ENCODE measurements at places on chromosomes 11 and 22. TPM values are rescaled to one million over a fixed set of nuclear protein-coding genes. Genes with fewer than 3 reads are reported as not detected.

- no peak for DNase-seq
These were observed 142.0 kb upstream of the NTM start for GRCh38 chr11:131228378-131228777.

DNA sequence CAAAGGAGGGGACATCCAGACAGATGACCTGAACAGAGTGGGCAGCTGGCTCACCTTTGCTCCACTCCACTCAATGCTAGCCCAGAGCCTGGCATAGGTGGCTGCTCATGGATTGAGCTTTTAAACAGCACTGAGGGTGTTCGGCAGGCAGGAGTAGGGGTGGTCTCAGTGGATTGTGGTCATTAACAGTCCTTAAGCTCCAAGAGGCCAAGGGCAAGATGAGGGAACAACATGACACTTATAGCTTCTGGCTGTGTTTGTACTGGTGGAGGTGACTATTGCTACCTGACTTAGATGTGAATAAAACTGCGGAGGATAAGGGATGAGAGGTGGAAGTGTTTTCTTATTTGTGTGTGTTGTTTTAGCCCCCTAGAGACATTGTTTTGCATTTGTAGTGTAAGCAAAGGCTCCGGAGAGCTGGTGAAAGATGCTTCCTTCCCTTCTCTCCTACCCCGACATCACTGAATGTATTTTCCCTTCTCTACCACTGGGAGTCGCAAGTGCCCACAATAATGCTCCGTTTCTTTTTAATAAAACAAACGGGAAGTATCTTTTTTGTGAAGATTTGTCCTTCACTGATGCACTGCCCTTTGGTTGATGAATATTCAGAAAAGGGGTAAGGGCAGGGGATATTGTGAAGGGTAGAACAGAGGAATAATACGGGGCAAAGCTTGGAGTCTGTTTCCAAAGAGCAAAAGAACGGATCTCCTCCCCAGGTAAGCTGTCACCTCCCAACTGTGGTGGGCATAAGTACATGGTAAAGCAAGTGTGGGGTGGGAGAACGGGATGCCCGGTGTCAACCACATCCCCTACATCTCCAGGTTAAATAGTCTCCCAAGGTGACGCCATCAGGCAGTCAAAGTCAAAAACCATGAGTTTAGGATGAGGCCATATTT, 27.5 kb upstream of the MTNR1B start:
- no peak for DNase-seq

GRCh38 chr11:40569947-40570531, 889.4 kb downstream of the LRRC4C start:
- no peak for DNase-seq

DNA sequence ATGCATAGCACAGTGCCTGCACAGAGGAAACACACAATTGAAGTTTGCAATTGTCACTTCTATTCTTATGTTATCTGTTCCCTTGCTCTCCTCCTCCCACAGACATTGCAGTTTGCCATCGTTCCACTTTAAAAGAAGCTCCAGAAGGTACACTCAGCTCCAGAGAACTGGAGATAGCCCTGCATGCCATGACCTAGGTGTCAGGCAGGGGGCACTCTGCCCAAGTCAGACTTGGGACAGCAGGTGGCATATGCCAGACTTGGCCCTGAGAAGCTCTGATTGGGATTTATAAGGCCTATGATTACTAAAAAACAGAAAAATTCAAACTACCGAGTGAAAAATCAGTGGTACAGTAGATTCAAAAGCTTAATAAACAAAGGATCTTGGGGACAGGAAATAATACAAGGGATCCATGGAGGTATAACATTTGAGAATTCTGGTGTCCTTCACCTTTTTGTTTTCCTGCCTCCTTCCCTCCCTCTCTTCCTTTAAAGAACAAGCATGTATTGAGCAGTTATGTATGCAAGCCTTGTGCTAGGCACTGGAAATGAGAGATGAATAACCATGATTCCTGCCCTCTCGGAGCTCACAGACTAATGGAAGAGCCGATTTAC, 40.0 kb downstream of the TENM4 start:
- DNase-seq = no peak

Gene ROBO4
- 3.6 TPM for total RNA-seq

- DNase-seq = no peak
These were observed 976.3 kb upstream of the FAT3 start for GRCh38 chr11:91248199-91248807.

DNA sequence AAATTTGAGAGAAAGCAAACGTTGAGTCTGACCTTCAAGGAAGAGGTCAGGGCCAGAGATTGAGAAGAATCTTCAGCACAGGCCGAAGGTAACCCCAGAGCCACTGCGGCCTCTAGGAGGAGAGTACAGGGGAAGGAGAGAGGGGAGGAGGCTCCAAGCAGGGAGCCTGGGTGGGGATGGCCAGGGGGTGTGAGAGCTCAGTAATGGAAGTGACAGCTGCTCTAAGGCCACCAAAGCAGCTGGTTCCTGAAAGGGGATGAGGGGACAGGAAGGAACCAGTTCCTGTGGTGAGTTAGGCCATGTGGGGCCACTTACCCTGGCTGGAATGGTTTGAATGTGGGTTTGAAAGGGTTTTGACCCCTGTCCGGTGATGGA, 46.1 kb downstream of the PISD start:
- DNase-seq = no peak

- peak; percentile 78 for DNase-seq
These were observed 79.1 kb upstream of the KCNQ1OT1 start for GRCh38 chr11:2778630-2779498.

Gene SLCO2B1
- total RNA-seq = 9.2 TPM

Gene OR52I1
- not detected for total RNA-seq

Gene CHRM1
- 12.3 TPM for total RNA-seq

- no peak for DNase-seq
These were observed 45.2 kb downstream of the CLPB start for GRCh38 chr11:72389116-72389515.

Gene GAL
- not detected for total RNA-seq

Gene MFNG
- 3.9 TPM for total RNA-seq

- no peak for DNase-seq
These were observed 839 bp downstream of the CEP164 start for GRCh38 chr11:117328375-117329010.

GRCh38 chr11:108853864-108854263, 189.0 kb downstream of the DDX10 start:
- no peak for DNase-seq

- no peak for DNase-seq
These were observed 75.8 kb downstream of the NAT10 start for GRCh38 chr11:34181251-34181650.

DNA sequence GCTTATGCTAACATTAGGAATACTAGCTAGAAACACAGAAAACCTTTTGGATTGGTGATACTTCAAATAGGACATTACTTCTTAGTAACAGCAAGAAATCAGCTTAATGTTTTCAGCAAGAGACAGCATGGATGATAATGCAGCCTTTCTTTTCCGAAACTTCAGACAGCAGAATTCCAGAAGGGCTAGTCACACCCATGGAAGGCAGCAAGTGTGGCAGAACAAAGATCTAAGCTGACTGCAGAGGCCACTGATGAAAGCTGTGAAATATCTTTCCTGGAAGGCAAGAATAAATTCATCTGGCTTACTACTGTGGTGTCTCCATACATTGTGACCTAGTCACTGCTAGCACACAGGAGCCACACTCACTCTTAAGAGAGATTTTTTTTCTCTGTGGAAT, 100.3 kb downstream of the CCDC83 start:
- no peak for DNase-seq

DNA sequence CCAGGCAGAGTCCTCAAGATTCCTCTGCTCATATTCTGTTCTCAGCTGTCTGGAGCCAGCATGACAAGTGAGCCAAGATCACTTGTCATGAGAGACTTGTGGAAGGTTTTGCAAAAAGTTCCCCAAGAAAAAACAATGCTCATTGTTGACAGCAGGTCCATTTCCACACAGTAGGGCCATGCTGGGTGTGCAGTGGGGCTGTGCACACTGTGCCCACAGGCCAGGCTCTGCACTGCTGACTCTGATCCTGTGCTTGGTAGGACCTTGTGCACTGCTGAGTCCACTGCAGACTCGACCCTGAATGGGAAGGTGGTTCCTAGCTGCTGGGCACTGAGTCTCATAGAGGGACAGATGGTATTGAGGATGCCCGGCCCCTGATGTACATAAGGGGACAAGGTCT, 33.9 kb upstream of the IGLL5 start:
- no peak for DNase-seq

GRCh38 chr11:501001-501682, 5.9 kb downstream of the RNH1 start:
- DNase-seq = no peak

Gene TMEM132A
- total RNA-seq = 104 TPM

DNA sequence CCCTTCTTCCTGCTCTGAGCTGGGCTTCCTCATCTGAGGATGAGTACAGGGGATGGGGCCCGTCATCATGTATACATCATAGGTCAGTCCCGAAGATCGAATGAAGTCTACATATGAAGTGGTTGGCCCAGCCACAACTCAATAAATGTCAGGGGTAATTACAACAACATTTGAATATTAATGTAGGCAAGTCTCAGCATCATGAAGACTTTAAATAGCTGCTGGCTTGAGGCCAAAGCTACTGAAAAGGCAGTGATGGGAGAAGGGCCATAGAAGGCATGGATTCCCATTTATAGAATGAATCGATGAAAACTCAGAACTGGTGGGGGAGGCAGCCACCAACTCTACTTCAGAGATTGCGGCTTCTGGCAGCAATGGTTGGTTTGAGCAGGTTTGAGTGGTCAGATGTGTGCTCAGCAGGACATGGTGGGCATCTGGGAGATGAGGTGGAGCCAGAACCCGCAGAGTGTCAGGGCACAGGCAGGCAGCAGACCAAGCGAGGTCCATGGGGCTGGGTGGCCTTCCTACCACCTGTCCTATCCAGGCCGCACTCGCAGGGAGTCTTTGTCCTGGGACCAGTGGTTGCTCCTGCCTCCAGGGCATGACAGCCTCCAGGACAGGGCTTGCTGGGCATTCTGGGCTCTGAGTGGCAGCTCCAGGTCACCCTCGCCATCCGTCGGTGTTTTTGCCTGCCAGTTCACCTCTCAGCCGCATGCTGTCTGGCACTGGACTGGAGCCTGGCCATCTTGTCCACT, 919.1 kb downstream of the TBC1D22A start:
- DNase-seq = no peak

Gene MYOD1
- total RNA-seq = not detected

GRCh38 chr11:92846491-92847125, 122.8 kb upstream of the MTNR1B start:
- DNase-seq = no peak

Gene CLMP
- 42.0 TPM for total RNA-seq

DNA sequence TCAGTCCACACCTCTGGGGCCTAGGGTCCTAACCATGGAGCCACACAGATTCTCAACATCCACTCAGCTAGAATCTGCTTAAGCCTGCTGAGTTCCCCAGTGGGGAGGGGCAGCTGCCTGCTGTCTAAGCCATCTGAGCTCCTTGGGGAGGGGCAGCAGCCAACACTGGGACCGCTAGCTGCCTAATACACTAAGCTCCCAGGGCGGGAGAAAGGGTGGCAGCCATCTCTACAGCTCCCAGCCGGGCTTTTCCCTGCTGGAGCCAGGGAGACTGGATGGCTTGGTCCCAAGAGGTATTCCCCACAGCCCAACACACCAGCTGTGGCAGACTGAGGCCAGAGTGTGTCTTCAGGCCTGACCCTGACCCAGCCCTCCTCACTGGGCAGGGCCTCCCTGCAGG, 217.3 kb upstream of the TMEM45B start:
- no peak for DNase-seq

GRCh38 chr11:74669211-74670160, 61.7 kb downstream of the CHRDL2 start:
- no peak for DNase-seq

Gene CADM1
- 248 TPM for total RNA-seq

GRCh38 chr11:131095511-131096185, 179.4 kb upstream of the SNX19 start:
- DNase-seq = no peak

Gene SCGB1D2
- not detected for total RNA-seq

Gene DDI1
- total RNA-seq = not detected

- no peak for DNase-seq
These were observed 47.0 kb downstream of the GRAMD4 start for GRCh38 chr22:46667245-46667623.

Gene TLCD5
- 22.9 TPM for total RNA-seq

GRCh38 chr11:85525686-85526085, 101.5 kb downstream of the DLG2 start:
- no peak for DNase-seq

DNA sequence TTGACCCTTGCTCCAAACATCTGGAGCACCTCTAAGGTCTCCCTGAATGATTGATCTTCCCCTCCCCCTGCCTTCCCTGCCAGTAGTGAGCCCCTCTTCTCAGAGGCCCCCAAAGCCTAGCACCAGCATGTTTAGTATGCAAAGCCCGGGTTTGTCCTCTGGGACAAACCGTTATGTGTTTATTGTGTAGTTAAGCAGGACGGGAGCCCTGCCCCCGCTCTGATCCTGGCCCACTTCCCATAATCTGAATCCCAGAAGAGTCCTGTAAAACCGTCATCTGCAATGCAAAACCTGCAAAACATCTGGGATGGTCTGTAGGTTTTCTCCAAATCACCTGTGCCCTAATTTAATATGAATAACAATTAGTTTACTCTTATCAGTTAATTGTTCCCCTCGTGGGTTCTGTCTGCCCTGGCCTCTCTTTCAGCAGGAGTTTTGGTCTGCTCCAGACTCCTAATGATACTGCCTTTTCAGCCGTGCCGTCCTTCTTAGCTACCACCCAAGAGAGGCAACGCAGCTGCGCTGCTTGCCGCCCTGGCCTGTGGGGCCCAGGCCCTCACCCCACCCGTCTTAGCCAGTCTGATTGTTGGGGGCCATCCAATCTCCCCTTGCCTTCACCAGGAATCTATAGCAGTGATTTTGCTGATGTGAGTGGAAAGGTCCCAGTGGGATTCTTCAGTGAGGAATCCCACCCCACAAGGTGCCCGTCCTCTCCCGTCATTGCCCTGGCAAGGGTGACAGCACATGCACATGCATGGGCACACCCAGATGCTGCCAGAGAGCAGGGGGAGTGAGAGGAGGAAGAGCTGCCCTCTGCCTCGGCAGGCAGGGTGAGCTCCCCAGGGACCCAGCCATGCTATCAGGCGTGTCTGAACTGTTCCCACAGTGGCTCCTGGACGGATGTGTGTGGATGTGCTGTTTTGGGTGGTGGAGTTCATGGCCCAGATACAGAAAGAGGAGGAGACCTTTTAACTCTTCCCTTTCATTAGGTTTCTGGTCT, 3.0 kb upstream of the B3GAT1 start:
- no peak for DNase-seq

Gene DBX1
- total RNA-seq = not detected

- DNase-seq = no peak
These were observed 25.4 kb downstream of the PDGFB start for GRCh38 chr22:39219071-39220039.

Gene RIN1
- 0.47 TPM for total RNA-seq

Gene MS4A12
- not detected for total RNA-seq

Gene RAG1
- 0.94 TPM for total RNA-seq

GRCh38 chr22:44099696-44100095, 75.6 kb downstream of the PARVB start:
- DNase-seq = no peak

Gene SCGB2A2
- total RNA-seq = not detected

GRCh38 chr11:121418625-121419114, 33.4 kb upstream of the SORL1 start:
- DNase-seq = no peak

Gene TBX10
- not detected for total RNA-seq
